Non-pigmented ciliary epithelial cell (primary cell): ENCODE measurements at places on chromosomes 7 and 10.
A peak's percentile ranks its signal among the peaks of the same experiment; 100 is the strongest.

DNA sequence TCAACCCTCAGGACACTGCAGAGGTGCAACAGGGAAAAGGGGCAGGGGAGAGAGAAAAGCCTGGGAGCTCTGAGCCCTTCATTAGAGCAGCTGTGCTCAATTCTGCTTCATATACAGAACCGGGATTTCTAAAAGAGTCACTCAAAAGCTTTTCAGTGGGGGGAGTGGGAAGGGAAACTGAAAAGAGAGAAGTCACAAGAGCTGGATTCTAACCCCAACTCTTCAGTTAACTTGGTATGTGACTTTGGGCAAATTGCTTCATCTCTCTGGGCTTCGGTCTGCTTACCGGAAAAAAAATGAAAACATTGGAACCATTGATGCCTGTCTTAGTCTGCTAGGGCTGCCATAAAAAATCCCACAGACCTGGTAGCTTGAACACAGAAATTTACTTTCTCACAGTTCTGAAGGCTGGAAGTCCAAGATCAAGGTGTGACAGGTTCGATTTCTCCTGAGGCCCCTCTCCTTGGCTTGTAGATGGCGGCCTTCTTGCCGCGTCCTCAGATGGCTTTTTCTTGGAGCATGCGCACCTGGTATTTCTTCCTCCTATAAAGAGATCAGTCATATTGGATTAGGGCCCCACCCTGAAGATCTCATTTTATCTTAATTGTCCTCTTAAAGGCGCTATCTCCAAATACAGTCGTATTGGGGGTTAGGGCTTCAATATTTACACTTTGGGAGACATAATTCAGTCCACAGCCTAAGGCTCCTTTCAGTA is 118.3 kb upstream of the KMT2E start:
- DNase-seq = no peak

- DNase-seq = no peak
Measured at GRCh38 chr10:34097682-34098081, 717.4 kb downstream of the PARD3 start.

DNA sequence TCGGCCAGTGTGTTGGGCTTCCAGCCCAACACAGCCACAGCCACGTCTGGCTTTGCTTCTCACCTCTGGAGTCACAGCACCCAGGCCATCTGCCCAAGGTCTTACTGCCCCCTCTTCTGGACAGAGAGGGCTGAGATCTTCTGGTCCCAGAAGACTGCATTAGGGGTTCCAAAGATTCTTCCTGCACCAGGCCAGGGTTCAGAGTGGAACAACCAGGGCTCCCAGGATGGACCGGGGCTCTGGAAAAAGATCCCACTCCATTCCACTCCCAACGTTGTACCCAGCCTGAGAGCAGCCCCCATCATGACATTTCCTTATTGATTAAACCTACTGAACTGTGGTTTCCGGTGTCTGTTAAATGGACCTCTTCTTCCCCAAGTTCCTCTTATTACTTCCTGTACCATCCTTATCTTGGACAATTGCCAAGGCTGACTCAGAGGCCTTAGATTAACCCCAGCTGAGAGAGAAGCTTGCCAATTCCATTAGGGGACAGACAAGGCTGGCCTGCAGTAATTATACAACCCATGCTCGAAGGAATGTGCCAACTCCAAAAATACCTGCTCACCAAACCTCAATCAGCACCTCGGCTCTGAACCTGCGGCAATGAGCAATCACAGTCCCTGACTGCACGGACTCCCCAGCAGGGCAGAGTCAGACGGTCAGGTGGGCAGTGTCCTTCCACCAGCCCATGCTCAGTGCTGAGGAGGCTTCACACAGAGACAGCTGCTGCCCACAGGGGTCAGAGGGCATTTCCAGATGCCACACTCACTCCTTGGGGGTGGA is 47.9 kb upstream of the NPFFR1 start:
- DNase-seq = peak; percentile 83

- DNase-seq = no peak
Measured at GRCh38 chr10:57049096-57049495, 688.0 kb upstream of the ZWINT start.

DNA sequence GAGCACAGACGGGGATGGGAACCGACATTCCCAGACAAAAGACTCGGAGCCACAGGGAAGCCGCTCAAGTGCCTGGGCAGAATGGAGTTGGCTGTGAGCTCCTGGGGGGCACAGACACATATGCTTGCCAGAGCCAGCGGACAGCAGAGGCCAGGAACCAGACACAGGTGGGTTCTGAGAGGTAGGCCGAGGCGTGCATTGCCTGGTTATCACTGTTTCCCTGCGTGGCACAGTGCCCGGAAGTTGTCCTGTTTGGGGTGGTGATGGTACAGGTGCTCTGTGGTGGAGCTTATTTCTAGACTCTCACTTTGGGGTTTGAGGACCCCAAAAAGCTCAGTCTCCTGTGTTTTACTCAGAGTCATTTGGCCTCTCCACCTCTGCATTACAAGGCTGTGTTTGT is 2.5 kb downstream of the PALD1 start:
- DNase-seq = no peak

DNA sequence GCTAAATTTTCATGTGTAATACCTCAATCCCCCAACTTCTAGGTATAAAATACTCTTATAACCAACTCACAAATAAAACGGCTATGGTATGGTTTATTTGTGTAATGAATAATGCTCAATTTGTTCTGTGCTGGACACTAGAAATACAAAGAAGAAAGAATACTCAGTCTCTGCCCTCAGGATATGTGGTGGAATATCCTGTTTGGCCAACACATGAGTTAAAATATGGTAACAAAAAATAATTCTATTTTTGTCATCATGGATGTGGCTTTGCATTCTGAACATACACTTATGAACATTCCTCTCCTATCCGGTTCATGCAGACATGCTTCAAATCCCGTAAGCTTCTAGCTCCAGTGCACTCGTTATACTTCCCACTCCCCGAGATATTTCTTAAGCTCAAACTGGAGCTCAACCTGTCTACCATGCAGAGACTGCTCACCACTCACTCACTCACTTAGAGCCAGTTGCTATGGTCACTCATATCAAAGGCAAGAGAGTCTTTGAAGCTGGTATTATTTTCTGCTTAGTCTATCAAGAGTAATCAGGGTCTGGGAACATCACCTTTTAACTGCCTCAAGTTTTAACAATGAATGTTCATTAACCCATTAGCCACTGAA is 53.8 kb upstream of the SLC16A12 start:
- DNase-seq = no peak

DNA sequence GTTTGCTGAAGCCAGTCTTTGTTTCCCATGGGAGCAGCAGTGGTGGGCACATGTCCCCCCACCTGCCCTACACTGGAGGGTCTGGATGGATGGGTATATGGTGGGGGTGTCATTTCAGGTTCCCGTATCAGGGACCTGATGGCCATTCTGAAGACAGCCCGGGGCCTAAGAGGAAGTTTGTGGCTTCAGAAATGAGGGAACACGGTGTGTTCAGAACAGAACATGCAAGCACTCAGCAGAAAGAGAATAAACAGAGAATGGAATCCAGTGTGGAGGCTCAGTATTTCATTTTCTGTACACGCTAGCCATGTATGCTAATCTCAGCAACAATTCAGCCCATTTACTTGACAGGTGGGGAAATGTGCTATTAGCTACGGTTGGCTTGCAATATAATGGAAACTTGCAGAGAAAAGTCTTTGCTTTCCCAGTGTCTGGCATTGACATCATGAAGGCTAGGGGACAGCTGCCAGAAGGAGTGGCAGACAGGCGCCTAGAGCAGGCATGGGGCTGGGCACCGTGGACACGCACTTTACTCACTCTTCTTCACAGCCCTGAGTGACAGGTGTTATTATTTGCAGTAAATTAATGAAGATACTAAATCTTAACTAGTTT is 98.6 kb downstream of the ELMO1 start:
- no peak for DNase-seq

DNA sequence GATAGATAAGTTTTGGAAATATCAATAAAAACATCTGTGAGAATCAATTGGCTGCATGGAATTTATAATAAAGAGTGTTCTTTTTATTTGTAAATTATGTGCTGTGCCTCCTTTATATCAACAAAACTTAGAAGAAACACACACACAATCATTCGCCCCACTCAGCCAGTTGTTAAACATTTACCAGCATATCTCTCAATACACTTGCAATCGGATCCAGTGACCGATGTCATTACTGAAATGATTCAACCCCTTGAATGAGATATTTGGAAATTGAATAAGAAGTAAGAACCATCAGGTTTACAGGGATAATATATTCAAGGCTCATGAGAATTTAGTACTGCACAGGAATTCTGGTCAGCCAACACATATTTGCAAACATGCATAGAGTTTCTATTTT is 35.6 kb downstream of the TAF3 start:
- no peak for DNase-seq

- DNase-seq = no peak
Measured at GRCh38 chr10:29344073-29344820, 55.4 kb downstream of the LYZL1 start.

DNA sequence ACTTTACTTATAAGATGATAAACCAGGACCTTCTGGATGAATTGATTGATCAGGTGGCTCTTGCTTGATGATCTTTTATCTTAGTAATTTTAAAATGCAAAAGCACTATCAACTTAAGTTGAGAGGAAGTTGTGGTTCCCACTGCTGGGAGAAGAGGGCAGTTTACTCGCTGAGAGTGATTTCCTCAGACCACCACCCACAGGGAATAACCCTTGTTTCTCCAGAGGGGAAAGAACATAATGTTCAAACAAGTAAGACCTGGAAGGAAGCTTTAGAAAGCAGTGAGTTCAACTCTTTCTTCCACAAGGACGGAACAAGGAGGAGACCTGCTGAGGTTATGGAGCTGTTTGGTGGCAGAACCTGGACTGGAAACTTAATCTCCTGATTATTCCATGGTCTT is 138.7 kb downstream of the FAM204A start:
- no peak for DNase-seq

DNA sequence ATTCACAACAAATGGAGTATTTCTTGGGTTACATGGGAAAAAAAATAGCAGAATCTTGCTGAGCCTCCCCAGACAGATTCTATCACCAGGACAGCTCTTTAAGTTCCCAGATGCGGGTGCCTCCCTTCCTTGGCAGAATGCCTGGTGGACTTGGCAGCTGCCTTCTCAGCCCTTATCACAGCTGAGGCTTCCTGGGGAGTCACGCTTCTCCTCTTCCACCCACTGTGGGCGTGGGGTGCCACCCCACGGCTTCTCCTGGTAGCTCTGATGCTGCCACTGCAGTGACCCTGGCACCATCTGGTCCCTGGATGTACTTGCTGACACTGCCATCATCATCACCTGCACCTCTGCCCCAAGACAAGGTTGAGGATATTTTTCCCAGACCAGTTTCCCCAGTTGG is 16.2 kb upstream of the NME8 start:
- no peak for DNase-seq

GRCh38 chr7:4655896-4656295 is 26.2 kb upstream of the FOXK1 start:
- no peak for DNase-seq

GRCh38 chr7:21718391-21718790 is 175.6 kb downstream of the DNAH11 start:
- DNase-seq = no peak

DNA sequence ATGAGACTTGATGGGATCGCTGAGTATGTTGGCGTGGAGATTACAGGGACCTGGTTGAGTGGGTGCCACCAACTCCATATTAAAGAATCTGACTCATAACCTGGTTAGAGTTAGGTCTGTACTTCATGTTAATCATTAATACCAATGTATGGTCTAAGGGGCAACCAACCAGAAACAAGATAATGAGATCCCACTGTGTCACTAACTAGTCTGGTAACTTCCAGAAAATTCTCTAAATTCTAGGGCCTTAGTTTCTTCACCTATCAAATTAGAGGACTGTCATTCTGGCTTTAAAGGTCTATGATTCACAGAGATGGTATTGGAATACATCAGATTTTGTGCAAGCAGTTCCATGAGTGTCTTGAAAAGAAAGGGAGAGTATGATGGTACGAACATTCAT is 102.2 kb downstream of the SNX10 start:
- no peak for DNase-seq

- DNase-seq = no peak
Measured at GRCh38 chr7:360454-361100, 70.6 kb downstream of the FOXL3 start.

DNA sequence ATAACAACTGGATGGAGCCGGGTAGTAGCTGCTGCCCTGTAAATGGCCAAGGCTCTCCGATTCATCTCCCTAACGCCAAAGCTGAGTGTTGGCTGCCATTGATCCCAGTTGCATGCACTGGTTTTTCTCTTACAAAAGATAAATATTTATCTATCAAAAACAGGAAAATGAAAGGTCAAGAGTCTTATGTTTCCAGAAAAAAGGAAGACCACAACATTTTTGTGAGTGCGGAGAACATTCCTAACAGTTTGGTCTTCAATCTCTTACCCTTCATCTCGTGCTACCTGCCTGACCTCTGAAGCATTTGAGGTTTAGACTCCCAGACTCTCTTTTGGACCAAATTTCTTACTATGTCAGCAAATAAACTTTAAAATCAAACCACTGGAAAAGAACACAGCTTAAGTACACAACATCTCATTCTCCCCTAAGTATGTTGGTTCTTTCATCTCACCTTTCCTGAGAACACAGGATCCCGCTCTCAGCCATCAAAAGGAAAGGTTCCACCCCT is 61.6 kb downstream of the SORBS1 start:
- no peak for DNase-seq

DNA sequence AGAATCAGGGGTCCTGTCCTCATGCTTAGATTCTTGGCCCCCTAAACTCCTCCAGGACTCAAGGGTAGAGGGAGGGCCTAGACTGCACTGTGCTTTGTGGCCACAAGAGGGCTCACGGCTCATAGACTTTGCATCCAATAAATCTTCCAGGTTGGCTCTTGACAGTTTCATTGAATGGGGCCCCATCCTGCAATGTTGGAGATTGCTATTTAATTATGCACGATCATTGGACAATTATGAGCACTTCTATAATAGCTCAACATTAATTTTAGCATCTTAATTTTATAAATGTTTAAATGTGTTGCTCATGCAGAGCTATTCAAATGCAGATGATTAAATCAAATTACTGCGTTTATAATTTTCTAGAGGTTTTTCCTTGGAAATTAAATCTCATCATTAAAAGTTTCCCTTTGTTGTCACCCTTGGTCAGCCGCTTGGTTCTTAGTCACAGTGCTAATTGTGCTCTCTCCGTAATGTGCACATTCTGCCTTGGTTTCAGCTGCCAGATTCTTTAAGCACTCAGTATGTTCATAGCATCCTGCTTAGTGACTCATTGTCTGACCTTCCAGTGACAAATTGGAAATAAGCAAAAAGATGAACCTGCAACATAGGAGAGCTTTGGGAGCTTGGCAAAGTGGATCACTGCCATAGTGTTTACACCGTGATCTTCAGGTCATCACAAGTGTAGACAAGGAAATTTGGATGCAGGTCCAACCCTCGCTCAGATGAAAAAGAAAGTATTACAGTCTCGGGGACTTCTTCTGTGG is 33.4 kb upstream of the PLPP4 start:
- peak; percentile 83 for DNase-seq

DNA sequence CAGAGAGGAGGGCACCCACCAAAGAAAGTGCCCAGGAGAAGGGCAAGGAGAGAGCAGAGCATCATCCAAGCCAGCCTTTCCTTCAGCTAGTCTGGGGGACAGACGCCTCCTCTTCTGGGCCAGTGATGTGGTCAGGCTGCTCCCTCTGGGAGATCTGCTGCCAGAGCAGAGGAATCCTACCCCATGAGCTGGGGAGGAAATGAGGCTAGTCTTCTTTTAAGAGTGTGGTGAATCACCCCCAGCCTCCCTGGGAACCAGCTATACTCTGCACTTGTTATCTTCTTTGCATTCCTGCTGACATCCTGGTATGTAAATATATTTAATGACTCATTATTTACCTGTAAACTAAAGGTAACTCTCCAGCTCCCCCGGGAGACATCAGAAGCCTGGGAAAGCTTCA is 41.6 kb upstream of the EPHB6 start:
- DNase-seq = peak; percentile 73
